ENCODE measurements at places on chromosomes 1 and 21. TPM values are rescaled to one million over a fixed set of nuclear protein-coding genes. Genes with fewer than 3 reads are reported as not detected.

The ADGRL4 gene
- total RNA-seq = 31.9 TPM

The MTX1 gene
- 28.4 TPM for total RNA-seq

- DNase-seq = no peak
These were observed 251.9 kb upstream of the LRRC7 start for GRCh38 chr1:69315823-69316222.

- DNase-seq = peak; percentile 94
These were observed 11.9 kb upstream of the EDN2 start for GRCh38 chr1:41496080-41497055.
